ENCODE measurements at places on chromosomes 12 and 14.

DNA sequence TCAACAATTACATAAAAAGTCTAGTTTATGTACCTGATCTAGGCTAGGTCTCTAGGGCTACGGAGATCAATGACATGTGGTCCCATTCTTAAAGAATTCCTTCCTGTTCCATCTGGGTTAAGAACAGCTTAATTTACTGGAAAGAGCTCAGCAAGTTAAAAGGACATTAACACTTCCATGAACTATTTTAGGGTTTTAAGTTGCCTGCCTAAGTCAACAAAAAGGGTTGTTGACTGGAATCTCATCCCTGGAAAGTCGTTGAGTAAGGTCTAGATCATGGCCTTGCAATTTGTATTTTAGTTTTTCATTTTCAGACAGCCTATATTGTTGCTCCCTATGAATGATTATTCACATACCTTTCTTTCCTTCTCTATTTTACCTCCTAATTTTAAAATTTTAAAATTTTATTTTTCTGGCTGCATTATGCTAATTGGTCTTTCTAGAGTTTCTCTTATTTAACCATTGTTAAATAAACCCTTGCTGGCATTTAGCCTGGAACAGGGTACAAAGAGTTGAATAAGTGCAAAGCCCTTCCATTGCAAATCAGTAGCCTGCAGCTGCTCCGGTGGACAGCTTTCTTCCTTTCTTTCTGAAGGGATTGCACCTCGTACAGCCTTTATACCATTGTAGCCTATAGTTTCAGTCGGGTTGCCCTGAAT, 66.3 kb downstream of the VRK1 start:
- DNase-seq: no peak

- DNase-seq: no peak
These were observed 1345.3 kb upstream of the SEL1L start for GRCh38 chr14:82878951-82879350.

DNA sequence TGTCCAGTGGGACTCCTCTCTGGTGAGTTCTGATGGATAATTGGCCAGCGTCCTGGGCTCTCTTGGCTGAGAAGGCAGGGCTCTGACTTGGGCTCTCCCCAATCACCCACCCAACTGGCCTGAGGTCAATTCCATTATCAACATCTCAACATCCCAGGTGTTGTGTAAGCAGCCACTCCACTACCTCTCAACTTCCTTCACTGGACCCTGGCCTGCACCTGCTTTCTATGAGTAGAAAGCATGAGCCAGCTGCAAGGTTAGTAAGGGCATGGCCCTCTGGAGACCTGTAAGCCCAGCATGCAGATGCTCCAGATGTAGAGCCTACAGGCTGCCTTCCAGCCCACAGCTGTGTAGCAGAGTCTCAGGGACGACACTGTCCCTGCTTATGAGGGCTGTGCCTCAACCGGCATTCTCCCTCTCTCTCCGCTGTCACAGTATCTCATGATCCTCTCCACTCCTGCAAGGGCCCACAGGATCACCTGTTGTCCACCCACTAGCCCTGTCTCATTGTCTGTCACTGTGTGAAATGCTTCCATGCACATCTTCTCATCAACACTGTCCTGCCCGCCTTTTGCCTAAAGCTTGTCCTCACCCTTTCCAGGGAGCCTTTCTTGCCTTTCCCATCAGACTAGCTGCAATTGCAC, 5.4 kb upstream of the KRT81 start:
- DNase-seq: no peak

GRCh38 chr14:81829447-81829846, 295.8 kb upstream of the SEL1L start:
- DNase-seq: no peak

DNA sequence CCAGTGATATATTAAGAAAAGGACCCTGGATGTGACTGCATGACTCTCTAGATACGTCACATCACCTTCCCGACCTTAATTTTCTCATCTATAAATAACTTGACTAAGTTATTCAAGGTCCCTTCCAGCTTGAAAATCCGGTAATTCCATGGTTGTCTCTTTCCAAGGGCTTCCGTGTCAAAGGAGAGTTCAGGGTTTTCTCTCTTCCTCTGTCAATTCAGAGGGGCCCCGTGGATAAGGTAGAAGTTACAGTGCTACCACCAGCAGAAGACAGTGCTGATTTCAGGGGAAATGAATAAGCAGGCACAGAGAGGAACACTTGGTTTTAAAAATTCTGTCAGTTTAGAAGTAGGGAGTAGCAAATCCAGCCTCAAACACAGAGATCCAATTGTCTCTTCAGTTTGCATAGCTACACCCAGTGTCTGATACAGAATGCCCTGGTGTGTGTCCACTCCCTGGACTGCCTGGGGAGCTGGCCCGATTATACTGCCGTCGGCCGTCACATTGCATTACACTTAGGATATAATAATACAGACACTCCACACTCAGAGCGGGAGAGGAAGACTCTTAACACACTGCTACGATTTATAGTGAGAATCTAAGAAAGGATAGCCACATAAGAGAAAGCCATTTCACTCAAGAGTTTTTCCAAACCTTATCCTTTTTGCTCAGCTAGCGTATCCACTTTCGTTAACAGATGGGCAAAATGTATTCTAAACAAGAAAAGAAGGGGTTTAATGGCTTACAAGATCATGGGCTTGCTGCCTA, 54.7 kb upstream of the GTF2A1 start:
- no peak for DNase-seq

GRCh38 chr12:31923063-31923412, 36.2 kb upstream of the RESF1 start:
- DNase-seq: no peak

DNA sequence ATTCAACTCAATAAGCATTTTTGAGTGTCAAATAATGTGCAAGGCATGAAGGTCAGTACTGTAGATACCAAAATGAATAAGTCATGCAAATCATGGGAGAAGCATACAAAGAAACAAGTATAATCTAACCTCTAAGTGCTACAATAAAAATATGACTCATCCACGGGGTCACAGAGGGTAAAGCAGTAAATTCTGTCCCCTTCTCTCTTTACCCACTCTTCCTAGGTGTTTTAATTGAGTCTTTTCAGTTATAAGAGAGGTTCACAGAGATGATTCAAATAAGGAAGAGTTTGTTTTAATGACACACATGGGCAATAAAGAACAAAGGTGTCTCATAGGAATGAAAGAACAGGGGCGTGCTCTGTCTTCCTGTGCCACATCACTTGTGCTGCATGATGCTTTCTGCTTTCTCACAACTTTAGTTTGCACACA, 71.5 kb upstream of the DAAM1 start:
- no peak for DNase-seq

- DNase-seq: no peak
These were observed 4.4 kb downstream of the MMP17 start for GRCh38 chr12:131832321-131833231.

DNA sequence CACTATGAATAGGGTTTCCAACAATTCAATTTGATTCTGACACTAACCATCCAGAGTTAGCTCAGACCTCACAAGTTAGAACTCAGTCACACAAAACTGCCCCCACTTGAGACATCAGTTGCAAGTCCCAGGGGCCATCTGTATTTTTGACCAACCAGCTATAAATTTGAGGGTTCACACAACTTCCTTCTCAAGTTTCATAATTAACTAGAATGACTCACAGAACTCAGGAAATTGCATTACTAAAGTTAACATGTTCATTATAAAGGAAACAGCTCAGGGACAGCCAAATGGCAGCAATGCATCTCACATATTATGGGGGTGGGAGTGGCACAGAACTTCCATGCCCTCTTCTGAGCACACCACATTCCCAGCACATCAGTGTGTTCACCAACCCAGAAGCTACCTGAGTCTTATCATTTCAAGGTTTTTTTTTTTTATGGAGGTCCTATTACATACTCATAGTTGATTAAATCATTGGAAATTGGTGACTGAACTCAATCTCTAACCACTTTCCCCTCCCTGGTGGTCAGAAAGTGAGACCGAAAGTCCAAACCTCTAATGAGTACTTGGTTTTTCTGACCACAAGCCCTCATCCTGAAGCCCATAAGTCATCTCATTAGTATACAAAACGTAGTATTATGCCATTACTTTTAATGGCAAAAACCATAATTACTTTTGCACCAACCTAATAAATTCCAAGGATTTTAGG, 1721.5 kb upstream of the SEL1L start:
- no peak for DNase-seq

DNA sequence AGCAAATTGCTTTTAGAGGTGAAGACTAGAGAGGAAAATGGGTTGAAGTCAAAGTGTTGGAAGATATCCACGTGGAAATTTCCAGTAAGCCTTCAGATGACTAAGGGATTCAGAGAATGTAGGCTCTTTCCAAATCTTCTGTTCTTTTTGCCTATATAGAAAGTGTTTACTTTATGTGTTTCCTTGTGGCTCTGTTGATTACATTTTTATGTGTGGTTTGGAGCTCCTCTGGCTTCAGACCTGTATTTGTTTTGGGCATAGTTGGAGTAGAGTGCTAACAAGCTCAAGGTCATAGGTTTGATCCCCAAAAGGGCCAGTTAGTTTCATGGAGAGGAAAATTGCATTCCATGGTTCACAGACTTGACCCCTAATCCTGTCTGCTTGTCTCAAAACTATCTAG, 91.9 kb downstream of the IGF1 start:
- DNase-seq: no peak

DNA sequence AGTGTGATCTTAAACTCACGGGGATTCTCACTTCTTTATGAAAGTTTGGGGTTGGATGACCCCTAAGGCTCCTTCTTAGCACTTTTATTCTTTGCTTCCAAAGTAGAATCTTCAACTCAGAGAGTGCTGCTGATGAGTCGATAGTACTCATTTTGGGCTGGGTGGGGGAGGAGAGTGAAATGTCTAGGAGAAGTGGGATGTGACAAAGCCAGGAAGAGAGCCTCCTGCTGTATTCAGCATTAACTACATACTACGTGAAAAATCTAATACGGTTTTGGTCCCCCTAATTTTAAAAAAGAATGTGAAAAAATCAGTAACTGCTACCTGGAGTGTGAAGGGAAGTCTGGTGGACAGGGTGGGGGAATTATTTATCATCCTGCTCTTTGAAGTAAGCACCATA, 148.3 kb downstream of the SAMD4A start:
- DNase-seq: no peak

GRCh38 chr14:99065551-99065950, 206.4 kb downstream of the BCL11B start:
- DNase-seq: no peak

GRCh38 chr14:67674480-67675218, at the start of gene VTI1B:
Gene VTI1B (minus strand): TSS chr14:67674632. CDS start chr14:67674489, 143 bp downstream.
- peak; percentile 70 for DNase-seq

DNA sequence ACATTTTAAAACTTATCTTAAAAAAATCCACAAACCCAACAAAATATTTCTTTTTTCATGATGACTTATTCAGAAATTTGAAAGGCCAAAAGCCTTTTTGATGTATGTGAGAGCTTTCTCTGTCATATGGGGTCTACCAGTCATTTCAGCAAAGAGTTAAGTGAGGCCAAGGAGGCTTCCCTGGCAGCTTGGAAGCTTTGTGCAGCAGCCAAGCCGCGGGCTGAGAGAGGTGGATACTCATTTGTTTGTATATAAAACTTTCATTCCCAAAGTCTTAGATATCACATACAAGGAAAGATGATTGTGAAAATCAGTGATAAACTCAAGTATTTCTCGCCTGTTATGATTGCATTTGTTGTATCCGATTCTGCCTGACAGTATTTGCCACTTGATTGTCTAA, 48.5 kb upstream of the RNU6-8 start:
- DNase-seq: no peak

DNA sequence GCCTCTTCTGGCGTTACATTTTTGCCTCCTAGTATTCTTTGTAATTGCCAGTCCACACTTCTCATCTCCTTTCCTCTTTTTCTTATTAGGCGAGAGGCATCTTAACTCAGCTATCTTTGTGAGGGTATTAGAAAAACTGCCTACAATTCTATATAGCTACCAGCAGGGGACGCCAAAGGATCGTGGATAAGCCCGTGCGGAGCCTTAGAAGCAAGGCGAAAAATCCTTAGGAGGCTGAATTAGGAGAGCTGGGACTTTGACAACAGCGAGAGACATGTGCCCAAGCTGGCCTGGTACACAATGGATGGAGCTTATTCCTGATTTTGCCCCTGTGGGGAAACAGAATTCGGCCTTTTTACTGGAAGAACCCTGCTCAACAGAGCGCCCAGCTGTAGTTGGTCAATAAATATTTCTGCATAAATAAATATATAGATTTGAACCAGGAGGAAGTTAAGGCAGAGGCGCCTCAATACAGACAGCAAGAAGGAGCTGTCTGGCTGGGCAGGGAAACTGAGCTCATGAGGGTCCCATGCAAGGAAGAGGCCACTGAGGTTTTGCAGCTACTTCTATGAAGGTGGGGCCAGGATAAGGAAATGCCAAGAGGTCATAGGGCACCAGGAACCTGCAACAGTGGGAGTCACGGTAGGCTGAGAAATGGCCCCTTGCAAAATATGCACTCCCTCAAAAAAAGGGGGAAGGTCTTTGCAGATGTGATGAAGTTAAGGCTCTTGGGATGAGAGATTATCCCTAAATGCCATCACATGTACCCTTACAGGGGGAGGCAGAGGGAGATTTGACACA, 14.6 kb upstream of the RBM19 start:
- no peak for DNase-seq

- no peak for DNase-seq
These were observed 472.4 kb downstream of the ATP23 start for GRCh38 chr12:58413794-58414193.

GRCh38 chr12:98045395-98045794, 470.0 kb upstream of the TMPO start:
- DNase-seq: no peak

DNA sequence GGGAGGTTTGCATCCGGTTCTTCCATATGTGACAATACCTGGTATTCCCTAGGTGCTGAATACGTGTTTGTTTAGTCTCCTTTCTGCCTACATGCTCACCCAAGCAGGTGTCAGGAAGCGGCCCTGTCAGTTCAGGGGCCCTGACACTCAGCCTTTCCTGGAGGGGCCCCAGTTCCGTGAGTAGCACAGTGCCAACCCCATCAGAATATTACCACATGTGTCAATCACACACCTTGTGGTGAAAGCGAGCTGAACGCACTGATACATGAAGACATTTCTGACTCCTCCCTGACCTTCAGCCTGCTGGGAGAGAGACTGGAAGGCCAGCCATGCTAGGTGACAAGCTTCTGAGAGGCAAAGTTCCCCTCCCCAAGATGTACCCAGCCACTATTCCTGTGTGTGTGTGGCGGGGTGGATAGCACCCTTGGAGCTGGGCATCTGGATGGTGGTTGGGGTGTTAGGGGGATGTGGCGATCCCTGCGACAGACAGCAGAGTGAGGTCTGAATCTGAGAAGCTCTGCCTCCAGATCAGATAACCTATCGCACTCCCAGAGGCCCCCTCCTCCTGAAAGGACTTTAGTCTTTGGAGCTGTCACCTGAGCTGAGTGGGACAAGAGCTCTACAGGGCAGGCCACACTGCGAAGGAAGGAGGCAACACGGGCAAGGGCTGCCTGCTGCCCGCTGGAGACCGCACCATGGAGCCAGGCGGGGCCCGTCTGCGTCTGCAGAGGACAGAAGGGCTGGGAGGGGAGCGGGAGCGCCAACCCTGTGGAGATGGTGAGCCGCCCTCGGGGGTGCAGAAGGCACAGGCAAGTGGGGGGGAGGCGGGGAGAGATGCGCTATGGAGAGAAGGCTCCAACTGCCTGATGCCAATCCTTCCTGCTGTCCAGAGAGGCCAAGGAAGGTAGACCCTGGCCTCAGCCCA, at the start of gene SOAT2:
Gene SOAT2 (plus strand): TSS at position 604 of the 925 bp plus-strand sequence. CDS start 92 bp downstream, at position 696.
- DNase-seq: no peak

- no peak for DNase-seq
These were observed 3.5 kb upstream of the KLC1 start for GRCh38 chr14:103625356-103626095.

- peak; percentile 32 for DNase-seq
These were observed 90.6 kb downstream of the PAPOLA start for GRCh38 chr14:96592591-96593386.

Data from activated gamma-delta T cell (primary cell).